NCI-H526 treated with DMSO at 0.1 percent for 48 hours (cell line): ENCODE measurements at places on chromosomes 4 and X.

- DNase-seq, result no peak
These were observed 29.7 kb downstream of the CPLX1 start for GRCh38 chr4:796206-796605.

DNA sequence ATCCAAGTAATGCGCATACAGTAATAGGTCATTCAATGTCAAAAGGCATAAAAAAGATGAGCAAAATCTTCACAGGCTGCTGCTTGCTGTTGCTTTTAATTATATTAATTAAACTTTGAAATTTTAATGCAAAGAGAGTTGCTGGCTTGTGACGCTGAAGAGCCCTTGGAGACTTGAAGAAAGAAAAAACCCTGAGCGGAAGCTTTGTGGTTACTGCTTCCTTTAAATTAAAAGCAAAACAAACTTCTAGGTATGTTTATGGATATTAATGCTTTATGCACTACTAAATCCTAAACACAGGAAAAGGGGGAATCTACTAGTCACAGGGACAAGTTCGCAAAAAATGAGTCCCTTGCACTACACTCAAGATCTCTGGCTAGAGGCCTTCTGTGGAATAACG lies 166.7 kb downstream of the ANTXR2 start:
- no peak for DNase-seq

GRCh38 chrX:11363069-11363594 lies 69.9 kb downstream of the AMELX start:
- no peak for DNase-seq

- no peak for DNase-seq
These were observed 71.0 kb downstream of the AFF1 start for GRCh38 chr4:87005690-87006425.

DNA sequence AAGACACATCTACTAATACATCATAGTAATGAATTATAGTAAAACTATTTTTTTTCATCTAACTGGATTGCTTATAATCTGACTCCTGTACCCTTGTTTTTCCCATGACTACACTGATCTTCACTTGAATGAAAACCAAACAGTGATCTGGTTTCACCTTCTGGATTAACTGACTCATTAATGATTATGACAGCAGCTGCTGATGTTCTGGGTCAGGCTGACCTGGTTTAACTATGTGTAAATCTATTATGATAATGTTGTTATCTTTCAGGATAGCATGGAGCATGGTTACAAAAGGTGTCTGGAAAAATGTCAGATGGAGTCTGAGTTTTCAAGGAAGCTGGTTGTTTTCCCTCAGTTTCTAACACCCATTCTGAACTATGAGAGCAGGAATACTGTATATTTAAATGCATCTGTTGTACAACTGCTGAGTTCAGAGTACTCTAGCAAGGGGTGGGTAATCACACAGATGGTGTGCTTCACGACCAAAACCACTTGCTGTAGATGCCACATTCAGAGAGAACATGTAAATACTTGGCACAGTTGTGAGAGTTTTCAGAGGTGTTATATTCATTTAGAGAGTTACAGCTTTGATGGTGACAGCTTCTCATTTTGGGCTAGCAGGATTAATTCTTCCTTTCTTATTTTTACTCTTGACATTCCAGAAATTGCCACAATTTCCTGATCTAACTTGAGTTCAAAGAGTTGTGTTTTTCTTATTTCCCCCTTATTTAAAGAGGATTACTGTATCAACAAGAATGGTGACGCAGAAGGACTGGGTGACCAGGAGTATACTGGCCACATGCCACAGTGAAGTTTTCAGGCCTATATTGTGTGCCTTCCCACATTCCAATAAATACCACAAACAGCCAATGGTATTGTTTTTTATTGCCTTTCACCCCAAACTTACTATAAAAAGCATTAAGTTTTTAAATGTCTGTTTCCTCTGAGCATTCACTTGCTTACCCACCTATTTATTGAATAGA lies 249.7 kb upstream of the TET2 start:
- no peak for DNase-seq

DNA sequence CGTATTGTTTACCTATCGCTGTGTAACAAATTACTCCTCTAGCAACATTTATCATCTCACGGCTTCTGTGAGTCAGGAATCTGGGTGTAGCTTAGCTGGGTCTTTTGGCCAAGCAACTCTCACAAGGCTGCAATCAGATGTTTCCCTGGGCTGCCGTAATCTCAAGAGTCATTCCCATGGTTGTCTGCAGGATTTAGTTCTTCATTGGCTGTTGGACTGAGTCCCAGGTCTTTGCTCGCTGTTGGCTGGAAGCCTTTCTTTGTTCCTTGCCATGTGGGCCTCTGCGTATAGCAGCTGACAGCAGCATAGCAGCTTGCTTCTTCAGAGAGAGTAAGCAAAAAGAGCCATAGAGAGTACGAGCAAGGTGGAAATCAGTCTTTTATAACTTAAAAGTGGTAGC lies 16.8 kb downstream of the POLR2B start:
- no peak for DNase-seq

GRCh38 chr4:41319553-41319952 lies 62.8 kb downstream of the UCHL1 start:
- no peak for DNase-seq
